ENCODE measurements at places on chromosomes 5 and 9. TPM values are rescaled to one million over a fixed set of nuclear protein-coding genes. Genes with fewer than 3 reads are reported as not detected.
A peak's percentile ranks its signal among the peaks of the same experiment; 100 is the strongest.

The ELAVL2 gene
- total RNA-seq: not detected

The ABO gene
- 16.8 TPM for total RNA-seq

The CCL27 gene
- not detected for total RNA-seq

The PCDHB10 gene
- 2.1 TPM for total RNA-seq

The PCDHA12 gene
- 8.8 TPM for total RNA-seq

DNA sequence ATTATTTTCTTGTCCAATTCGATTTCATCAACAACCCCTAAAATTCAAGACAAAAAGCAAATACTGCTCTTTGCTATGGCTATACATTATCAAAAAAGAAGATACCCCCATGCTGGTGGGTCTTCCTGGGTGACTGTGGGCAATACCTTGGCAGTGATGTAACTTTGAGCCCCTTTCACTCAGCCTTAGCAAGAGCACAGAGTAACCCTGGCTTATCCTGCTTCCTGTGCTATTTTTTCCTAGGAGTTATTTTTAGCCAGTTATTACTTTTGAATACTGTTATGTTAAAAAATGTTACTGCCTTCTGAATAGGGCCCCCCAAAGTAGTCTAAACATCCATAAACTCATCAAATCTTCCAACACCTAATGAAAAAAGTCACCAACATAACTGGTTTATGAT, 145.6 kb upstream of the TSLP start:
- no peak for DNase-seq

DNA sequence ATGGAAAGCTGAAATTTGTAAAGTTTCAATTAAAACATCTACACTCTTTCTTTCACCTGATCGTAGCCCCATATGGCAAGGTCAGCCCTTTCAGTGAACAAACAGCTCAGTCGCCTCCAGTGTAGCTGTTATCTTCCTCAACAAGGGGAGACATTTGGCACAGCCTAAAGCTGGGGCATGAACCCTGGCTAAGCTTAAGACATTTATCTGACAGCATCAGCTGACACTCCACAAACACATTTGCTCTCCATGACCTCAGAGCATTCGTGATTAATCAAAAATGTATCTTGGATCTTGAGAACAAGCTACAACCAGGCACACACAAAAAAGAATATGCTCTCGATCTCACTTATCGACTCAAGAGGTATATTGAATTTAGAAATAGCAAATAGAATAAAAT, 67.3 kb downstream of the POU5F2 start:
- DNase-seq: no peak

- DNase-seq: no peak
Measured at GRCh38 chr5:15806613-15807012, 306.6 kb downstream of the FBXL7 start.

GRCh38 chr5:40098313-40098712, 581.4 kb upstream of the PTGER4 start:
- no peak for DNase-seq

- DNase-seq: no peak
Measured at GRCh38 chr9:7844242-7844641, 44.7 kb upstream of the DMAC1 start.

- no peak for DNase-seq
Measured at GRCh38 chr9:116162241-116162781, 8.7 kb downstream of the PAPPA start.

DNA sequence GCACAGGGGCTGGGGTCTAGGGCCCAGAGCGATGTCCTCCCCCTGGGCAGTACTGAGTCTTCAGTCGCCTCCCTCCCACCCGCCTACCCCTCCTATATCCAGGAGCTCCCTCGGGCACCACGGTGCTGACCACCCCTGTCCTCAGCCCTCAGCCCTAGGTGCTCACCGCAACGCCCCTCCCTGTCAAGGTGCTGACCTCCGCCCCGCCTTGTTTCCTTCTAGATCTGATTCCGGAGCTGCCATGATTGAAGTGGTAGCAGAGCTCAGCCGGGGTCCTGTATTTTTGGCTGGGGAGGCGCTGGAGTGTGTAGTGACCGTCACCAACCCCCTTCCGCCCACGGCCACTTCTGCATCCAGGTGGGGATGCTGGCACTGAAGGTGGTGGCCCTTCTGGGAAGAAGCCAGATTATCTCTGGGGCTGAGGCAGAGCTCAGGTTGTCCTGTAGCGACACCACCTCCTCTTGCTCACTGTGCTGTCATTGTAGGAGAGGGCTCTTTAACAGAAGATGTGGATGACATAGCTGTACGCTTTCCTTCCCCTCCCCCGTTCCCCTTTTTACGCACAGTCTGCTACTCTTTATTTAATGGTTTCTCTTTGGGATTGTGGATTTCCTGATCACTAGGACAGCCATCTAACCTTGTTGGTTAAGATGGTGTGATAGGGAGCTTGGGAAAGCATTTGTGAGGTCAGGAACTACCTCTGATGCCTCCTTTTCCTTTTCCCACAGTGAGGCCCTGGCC, 598 bp downstream of the RGP1 start:
- DNase-seq: peak; percentile 78

DNA sequence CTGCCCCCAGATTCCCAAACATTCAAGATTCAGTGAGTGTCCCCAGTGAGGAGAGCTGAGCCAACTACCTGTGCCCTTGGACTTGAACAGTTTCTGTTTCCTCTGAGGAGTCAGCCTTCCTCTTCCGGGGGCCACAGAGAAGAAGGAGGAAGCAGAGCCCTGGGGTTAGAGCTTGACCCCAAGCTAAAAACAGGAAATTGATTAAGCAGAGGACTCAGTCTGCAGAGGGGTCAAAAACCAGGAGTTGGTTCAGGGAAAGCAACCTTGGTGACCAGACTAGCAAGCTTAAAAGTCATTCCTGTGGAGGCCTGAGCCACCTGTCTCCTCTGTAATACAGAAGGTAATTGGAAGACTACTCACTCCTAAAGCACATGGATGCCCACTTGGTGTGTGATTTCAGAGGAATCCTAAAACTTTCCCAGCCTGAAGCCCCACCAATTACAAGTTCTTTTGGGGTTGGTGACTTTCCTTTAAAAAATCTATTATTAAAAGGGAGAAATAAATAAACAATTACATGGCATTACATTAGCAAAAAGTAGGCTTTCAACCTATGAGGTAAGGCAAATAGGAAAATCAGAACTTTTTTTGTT, 64.2 kb upstream of the SELENOP start:
- DNase-seq: no peak

DNA sequence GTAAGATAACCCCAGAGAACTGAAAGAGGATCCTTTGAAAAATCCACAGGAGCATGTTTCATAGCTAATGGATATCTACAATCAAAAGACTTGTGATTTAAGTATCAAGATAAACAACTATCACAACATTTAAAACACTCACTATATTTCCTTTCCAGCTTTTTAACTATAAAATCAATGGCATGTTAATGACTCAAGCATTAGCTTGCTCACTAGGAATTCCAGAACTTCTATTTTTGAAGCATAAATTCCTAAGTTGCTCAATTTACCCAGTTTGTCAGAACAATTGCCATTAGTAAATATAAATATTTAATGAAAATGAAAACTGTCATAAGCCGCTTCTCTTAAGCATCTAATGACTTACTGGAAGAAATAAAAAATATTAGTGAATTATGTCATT, 355.3 kb downstream of the PRELID2 start:
- no peak for DNase-seq

- no peak for DNase-seq
Measured at GRCh38 chr9:95406121-95406520, 88.6 kb upstream of the FANCC start.

Measured in upper lobe of right lung (tissue), 1 donor.